ENCODE measurements at places on chromosomes 5 and 9.
A peak's percentile ranks its signal among the peaks of the same experiment; 100 is the strongest.

DNA sequence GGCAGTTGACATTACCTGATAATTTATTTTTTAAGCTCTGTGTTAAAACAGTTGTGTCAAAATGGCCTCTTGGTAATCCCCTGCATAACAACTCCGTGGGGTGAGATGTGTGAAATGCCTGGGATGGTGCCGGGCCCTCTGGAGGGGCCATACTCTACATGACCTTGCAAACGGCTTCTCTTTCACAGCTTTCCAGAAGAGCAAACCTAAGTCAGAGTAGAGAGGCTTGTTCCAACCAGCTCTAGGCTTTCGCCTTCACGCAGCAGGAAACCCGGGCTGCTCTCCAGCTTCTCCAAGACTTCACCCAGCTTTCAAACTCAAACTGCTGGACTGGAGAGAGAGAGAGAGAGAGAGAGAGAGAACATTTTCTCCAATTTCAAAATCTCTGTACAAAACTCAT, 120.1 kb downstream of the SNX18 start:
- no peak for DNase-seq

- DNase-seq = no peak
Measured at GRCh38 chr9:16058131-16058549, 505.3 kb downstream of the CCDC171 start.

DNA sequence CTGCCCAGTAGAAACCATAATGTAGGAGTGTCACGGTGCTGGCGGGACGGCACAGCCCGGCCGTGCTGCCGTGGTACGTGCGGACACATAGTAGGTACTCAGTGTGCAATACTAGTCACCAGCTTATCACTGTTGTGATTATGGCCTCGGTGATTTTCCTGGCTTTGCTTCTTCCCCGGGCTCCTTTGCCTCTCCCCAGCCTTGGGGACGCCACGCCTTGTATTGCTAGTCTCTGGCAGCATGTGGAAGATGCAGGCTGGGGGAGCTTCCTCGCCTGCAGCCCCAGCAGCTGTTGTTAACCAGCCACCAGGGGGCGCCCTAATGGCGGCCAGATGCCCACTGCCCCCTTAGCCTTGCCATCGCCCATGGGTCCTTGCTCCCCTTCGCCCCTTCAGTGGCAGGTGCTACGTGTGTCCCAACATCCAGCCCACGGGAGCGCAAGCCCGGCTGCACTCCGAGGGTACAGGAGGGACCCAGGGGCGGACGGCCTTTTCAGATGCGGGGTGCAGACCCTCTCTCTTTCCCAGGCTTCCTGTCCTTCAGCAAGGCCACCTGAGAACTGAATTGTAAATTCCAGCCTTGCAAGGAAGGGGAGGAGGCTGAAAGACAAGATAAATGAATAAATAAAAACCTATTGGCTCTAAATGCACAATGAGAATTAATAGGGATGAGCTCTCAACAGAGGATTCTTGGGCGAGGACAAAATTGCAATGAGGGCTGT, 8.0 kb downstream of the NTNG2 start:
- peak; percentile 71 for DNase-seq

- DNase-seq = peak; percentile 96
Measured at GRCh38 chr9:73565026-73565425, 413.4 kb downstream of the ANXA1 start.

GRCh38 chr9:87283585-87283984, 214.1 kb upstream of the DAPK1 start:
- no peak for DNase-seq

DNA sequence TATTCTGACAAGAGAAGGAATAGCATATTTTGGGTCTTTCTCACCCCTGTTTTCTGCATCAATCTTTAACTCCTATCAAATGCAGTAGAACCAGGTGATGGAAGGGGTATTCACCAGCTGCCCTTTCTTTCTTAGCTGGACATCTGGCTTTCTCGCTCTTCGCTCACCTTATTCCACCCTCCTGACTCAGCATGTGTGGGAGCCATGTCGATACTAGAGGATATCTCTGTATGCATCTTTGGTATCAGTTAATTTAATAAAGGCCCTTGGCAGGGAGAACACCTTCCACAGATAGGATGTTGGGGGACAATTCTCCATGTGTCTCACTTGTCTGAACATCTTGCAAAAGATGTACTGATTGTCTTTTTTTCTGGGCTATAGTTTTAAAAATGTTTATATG, 71.5 kb downstream of the ZNF474 start:
- no peak for DNase-seq

DNA sequence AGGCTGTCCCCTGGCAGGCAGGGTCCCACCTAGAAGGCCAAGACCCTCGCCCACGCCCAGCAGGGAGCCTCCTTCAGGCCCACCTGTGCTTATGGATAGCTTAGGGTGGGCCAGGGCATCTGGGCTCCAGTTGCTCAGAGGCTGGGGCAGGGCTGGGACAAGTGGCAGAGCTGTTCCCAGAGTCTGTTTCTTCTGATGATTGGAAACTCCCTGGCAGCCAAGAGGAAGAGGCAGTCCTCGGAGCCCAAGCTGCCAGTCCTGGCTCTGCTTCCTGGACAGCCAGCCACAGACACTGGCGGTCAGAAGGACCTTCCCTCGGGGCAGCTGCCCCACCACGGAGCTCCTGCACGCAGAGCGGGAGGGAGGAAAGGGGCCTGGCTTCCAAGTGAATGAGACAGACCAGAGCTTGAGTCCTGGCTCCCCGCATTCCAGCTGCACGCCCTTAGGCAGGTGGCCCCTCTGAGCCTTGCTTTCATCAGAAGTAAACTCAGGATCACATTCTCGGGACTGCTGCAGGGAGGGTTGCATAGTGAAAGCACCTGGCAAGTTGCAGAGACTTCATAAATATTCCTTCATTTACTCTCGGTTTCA, 37.9 kb upstream of the GABRP start:
- peak; percentile 4 for DNase-seq

- DNase-seq = peak; percentile 66
Measured at GRCh38 chr9:90722071-90722470, 79.4 kb upstream of the DIRAS2 start.

GRCh38 chr5:59151162-59151889, 568.5 kb downstream of the RAB3C start:
- no peak for DNase-seq

DNA sequence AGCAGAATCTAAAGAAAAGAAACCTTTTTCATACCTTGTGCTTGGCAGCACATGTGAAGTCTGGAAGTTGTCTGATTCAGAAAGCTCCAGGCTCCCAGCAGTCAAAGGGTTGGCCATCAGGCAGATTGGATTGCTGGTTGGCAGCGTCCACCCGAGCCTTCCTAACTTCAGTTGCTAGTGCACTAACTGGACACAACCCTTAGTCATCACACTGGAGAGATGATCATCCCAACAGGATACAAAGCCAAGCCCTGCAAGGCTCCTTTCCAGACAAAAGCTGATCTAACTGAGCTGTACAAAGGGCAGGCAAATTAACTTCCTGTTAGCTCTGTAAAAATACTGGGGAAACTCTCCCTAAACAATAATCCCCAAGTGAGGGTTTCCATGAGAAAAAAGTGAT, 185.6 kb downstream of the SNX18 start:
- DNase-seq = no peak

- DNase-seq = no peak
Measured at GRCh38 chr5:144247131-144247530, 76.5 kb downstream of the KCTD16 start.

DNA sequence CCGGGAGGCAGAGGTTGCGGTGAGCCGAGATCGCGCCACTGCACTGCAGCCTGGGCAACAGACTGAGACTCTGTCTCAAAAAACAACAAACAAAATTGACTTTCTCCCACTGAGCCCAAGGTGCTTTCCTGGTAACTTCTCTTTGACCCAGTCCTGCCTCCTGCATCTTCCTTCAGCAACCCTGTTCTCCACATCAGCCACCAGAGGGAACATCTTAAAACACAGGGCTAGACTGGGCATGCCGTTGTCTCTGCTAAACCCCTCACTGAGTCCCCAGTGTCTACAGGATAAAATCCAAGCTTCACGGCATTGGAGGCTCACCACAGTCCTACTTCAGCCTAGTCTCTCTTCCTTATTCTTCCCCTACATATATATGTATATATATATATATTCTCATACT, 39.8 kb upstream of the KCNMB1 start:
- peak; percentile 55 for DNase-seq

DNA sequence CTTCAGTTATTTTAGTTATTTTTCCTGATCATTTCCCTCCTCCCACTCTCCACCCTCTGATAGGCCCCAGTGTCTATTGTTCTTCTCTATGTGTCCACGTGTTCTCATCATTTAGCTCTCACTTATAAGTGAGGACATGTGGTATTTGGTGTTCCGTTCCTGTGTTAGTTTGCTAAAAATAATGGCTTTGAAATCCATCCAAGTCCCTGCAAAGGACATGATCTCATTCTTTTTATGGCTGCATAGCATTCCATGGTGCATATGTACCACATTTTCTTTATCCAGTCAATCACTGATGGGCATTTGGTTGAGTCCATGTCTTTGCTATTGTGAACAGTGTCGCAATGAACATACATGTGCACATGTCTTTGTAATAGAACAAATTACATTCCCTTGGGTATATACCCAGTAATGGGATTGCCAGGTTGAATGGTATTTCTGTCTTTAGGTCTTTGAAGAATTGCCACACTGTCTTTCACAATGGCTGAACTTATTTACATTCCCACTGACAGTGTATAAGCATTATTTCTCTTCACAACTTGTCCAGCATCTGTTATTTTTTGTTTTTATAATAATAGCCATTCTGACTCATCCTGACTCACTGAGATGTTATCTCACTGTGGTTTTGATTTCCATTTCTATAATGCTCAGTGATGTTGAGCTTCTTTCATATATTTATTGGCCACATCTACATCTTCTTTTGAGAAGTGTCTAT, 17.2 kb upstream of the DIRAS2 start:
- no peak for DNase-seq

- no peak for DNase-seq
Measured at GRCh38 chr5:73204332-73204731, 31.3 kb downstream of the TMEM174 start.

DNA sequence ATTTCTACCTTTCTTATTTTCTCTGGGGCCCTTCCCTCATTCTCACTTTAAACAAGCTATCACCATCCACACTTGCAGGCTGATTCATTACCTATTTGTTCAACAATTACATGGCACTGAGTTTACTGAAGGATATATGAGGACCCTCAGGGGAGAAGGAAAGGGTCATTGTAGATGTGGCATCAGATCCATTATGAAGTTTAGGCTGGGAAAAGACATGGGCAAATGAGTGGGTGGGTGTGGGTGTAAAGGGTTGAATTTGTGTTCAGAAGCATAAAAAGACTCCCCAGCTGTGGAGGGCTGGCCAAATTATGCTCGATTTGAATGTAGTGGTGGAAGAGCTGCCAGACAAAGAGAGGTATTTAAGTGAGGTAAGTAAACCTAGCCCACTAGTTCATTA, 55.9 kb upstream of the MTAP start:
- DNase-seq = no peak

DNA sequence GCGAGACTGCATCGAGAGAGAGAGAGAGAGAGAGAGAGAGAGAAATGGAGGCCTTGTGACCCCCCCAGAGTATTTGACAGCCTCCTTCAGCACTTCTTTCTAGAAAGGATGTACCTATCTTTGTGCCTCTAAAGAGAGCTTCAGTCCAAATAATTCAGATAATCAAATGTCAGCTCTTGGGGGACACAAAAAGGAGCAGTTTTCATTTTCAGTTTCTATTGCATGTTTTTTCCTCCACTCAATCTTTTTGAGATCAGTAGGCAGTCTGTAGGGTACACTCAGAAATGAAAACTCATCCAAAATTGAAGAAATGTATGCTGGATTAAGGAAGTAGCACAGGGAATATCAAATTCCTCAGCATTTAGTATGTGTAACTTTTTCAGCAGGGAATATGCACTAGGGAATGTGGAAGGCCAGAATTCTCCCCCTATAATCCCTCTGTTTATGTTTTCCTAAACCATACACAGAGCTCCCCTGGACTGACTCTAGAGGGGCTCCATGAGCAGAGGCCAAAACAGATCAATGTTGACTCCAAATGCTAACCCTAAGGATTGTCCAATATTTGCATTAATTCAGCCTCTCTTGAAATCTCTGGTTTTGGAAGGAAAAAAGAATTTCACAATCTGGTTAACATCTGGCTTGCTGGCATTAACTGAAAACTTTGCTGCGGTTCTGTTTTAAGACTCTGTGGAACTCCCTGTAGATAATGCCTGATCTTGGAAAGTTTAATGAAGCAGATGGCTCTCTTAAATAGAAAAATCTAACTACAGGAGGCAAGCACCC, 250.1 kb downstream of the CEMIP2 start:
- DNase-seq = no peak

- no peak for DNase-seq
Measured at GRCh38 chr5:174090129-174090528, 44.6 kb downstream of the NSG2 start.

- peak; percentile 20 for DNase-seq
Measured at GRCh38 chr5:156259618-156260017, 67.3 kb upstream of the SGCD start.
